ENCODE measurements at places on chromosomes 3 and 15.

- no peak for DNase-seq
Measured at GRCh38 chr3:22585504-22585903, 617.6 kb upstream of the UBE2E2 start.

GRCh38 chr15:96330450-96331143, at the start of gene NR2F2:
TSS of gene NR2F2 (plus strand) at chr15:96330700. CDS start at chr15:96332106, 1,406 bp downstream.
- DNase-seq = no peak

GRCh38 chr3:196772102-196772501, 32.4 kb downstream of the PAK2 start:
- DNase-seq = no peak

DNA sequence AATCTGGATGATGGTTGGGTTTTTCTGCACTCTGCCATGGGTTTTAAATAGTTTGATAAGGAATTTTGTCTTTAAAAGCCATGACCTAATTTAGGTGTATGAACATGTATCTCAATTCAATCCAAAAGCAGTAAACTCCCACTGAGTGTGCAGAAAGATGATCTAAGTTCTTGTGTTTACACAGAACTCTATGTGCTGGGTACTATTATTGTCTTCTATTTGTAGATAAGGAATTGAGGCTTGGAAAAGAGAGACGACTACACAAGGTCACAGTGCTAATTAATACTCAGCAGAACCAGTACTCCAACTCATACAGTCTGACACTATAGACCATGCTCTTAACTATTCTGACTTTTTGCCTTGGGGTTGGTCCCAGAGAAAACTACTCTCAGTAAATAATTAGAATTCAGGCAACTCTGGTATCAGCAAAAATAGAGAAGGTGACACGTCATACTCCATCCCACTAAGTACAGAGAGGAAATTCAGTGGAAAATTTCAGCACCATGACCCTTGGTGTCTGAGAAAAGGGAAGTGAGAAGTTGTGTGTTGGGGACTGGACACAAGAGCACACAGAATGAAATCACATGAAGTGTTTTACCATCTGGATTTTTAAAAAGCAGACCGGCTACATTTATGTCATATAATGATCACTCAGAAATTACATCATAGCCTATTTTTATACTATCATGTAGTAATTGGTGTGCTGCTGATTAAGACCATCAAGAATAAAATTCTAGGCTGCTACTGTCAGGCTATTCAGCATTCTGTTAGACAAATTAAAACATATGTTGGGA, 18.3 kb upstream of the MYH15 start:
- DNase-seq = peak; percentile 92

GRCh38 chr3:79380581-79380980, 387.2 kb downstream of the ROBO1 start:
- DNase-seq = no peak

DNA sequence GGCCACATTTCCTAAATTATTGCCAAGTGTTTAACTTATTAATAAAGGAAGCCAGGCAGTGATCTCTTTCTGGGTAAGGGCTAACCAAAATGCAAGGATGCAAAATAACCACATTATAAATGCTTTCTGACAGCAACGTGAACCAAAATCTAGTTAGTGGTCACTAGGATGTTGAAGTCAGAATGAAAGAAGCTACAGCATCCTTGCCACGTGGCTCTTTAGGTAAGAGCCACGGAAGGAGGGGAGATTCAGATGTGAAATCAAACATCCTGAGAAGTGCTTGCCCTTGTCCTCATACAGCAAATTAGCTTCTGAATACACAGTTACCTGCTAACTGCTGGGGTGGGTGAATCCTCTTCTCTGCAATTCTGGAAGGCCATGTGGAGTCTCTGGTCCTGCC, 246.2 kb downstream of the FEZF2 start:
- DNase-seq = no peak

DNA sequence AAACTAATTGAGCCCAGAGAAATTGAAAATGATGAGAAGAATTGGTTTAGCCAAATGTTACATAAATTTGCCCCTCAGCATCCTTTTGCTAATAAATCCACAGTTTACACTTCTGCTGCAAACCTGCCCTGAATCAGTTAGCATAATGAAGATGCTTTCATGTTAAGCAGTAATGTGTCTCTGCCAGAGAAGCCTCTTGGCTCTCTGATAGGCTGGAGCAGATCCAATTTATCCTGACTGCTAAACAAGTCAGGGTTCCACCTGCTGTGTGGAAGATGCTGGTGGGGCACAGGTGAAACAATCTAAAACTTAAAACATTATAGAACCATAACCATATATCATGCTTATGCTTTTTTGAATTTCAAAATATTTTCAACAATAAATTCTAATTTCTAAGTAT, 946.8 kb downstream of the OTOL1 start:
- DNase-seq = no peak

DNA sequence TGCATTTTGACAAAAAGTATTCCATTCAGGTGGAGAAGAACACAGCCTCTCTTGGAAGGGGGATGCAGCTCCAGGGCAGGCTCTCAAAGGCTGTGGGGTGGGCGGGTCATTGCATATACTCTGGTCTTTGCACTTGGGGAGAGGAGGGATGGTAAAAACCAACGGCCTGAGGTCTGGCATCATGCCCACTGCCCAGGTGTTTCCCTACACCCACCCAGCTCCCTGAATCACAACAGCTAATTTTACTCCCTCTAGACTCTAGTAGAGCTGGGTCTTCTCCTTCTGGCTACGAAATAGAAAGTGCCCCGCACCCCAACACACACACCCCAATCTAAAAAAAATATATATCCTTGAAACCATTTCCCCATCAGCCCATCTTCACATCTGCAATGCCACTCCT, 1.0 kb downstream of the MYLK start:
- no peak for DNase-seq

DNA sequence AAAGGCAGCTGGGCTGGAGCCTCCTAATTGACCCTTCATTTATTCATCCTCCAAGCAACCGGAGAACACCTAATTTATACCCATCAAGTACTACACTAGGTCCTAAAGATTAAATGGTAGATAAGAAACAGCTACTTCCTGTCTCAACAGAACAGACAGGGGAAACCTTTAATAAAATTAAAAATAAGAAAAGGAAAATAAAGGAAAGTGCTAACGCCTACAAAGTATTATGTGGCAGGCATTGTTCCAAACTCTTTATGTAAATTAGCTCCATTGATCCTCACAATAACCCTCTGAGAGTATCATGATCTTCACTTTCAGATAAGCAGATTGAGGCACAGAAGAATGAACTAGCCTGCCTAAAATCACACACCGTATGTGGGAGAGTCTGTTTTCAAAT, 139.5 kb downstream of the CNTN6 start:
- DNase-seq = no peak

DNA sequence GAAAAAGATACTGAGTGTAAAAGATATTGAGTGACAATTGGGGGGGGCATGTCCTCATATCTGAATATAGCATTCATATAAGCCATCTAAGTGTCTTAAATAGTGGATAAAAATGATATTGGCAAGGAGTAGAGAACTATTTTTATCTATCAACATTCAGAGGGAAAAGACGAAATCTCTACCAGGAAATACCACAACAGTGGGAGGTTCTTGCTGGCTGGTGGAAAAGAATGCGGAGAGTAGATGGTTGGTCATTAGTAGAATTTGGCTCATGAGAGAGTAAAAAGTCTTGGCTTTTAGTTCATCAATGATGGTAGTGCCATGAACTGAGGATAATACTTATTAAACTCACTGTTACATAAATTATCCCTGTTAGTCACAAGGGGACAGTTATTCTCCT, 4.8 kb upstream of the TCF12 start:
- no peak for DNase-seq

DNA sequence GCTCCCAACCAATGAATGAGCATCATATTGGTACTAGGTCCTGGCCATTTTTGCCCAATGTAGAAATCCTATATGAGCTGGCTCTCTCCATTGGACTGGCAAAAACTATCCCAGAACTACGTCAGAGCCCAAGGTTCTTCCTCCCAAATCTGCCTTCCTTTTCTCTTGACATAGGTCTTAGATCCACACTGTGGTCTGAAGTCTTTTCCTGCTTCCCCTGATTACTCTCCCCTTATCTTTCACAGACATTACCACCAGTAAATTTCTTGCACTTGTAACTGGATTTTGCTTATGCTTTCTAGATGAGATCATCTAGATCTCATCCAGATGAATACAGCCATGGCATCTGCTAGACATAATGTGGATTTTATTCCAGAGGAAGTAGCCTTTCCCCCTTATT, 141.2 kb upstream of the GADL1 start:
- no peak for DNase-seq

DNA sequence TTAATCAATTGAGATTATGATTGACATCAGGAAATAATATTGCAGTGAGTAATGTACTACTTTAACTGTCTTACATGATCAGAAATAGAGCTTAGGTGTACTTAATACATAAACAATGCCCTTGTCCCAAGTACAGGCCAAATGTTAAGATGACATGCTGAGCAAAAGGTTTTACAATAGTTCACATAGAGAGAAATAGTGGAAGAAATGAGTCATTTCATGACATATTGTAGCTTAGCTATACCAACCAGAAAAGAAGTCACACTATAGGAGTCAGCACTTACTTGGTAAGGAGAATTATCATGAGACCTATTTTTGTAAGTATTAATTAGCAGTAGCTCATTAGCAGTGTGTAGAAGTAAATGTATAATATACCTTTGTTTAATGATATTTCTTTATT, 96.4 kb upstream of the NANOGP8 start:
- DNase-seq = no peak

DNA sequence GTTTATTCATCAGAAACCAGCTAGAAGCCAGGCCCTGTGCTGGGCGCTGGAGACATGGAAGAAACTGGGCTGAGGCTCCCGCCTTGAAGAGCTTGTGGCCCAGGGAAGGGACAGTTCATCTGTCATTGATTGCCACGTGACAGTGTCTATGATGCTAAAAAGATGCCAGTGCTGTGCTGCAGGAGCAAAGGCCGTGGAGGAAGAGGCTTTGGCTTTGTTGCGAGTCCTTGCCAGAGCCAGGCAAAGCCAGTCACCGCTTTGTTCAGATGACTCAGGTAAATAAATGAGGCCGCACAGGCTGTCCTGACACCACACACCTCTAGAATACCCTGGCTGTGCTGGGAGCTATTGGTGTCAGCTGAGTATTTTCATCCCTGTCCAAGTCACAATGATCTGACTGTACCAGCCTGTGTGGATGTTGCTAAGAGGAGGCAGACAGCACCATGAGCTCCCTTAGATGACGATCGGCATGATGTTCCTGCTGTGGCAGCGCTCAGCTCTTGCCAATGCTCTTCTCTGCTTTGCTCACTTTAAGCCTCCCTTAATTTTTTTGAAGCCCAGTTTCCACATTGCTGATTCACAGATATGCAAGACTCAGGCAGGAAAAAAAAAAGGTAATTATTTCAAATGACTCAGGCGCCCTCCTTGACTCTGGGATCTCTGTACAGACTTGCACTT, 77.5 kb downstream of the CCNL1 start:
- no peak for DNase-seq

DNA sequence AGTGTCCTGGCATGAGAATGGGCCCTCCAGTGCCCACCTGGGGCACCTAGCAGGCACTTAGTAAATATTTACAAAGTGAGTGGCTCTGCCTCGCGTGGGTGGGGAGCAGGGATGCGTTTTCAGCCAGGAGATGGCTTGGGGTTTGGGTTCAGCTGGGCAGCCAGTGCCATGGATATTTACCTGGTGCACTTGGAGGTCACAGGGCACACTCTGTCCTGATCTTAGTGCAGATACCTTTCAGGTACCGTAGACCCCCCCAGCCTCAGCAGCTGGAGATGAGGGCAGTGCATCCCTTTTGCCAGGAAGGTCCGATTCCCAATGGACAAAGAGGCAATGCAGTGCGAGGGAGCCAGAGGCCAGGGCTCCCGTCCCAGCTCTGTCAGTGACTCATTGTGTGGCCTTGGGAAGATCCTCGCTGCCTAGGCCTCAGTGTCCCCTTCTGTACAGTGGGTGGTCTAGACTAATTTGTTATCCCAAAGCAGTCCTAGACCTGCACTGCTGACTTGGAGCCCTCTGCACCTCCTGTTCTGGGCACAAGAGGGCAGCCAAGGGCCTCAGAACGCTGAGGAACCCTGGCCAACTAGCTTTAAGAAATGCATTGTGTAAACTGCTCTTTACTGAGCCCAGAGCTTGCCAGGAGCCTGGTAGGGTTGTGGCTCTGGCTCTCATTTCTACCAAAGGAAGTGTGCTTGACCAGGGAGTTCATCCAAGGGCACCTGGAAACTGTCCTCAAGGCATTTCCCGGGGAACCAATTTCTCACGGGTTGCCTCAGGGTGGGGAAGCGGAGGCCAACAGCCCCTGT, 16.0 kb downstream of the HDAC11 start:
- peak; percentile 86 for DNase-seq

DNA sequence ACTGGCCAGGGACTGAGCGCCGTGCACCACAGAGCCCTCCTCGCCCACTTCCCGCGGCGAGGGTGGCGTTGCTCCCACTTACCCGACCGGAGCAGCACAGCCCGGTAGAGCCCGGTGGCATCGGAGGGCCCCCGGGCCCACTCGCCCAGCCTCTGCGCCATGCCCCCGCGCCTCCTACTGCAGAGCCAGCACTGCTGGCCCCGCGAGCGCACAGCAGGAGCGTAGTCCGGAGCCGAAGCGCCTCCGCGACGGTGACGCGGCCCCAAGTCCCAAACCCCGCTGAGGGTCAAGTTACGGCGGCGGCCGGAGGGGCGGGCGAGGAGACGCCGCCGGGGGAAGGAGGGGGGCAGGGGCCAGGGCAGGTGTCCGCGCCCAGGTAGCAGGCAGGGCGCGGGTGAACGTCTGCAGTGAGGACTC, 9.6 kb upstream of the FAM107A start:
- no peak for DNase-seq

GRCh38 chr15:91782221-91782620, 71.3 kb upstream of the SLCO3A1 start:
- DNase-seq = peak; percentile 41

DNA sequence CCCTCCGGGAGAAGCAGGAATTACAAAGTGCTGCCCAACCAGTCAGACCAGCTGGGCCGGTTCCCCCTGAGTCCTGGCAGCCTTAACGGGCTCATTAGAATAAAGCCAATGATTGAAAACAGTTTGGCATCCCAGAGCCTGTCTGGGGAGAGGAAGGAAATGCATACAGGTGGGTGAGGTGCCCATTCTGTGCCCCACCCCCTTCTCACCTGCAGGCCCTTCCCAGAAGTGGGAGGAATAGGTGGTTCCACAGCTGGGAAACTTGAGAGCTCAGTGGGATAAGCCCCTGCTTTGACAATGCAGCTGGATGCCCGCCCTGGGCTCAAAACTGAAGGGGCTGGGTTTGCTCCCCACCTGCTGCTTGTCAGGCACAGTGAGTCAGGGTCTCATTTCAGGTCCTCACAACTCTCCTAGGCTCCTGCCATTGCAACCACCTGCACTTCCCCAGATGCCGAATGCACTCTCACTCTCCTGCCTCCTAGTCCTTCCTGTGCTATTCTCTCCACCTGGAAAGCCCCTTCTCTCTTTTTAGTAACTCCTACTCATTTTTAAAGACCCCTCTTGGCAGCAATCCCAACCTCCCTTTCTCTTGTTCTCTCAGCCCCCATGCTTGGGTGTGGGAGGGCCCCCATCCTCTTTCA, 5.5 kb upstream of the BUB1B start:
- no peak for DNase-seq

- DNase-seq = peak; percentile 97
Measured at GRCh38 chr3:39639344-39640236, 169.8 kb upstream of the MYRIP start.

Measured in AML-193 (cell line).